ENCODE measurements at places on chromosomes 1 and 21. TPM values are rescaled to one million over a fixed set of nuclear protein-coding genes. Genes with fewer than 3 reads are reported as not detected.

FCAMR gene
- 0.08 TPM for total RNA-seq

CCSAP gene
- total RNA-seq, result 7.8 TPM

OR2AJ1 gene
- not detected for total RNA-seq

VWA5B1 gene
- total RNA-seq, result not detected

IL20 gene
- not detected for total RNA-seq

FAM3B gene
- total RNA-seq, result not detected

JAM2 gene
- total RNA-seq, result not detected

TMEM63A gene
- total RNA-seq, result 7.5 TPM

ZFP69B gene
- 1.5 TPM for total RNA-seq

FAM72B gene
- total RNA-seq, result 6.1 TPM

DIRAS3 gene
- total RNA-seq, result 1.2 TPM

ADGRL2 gene
- total RNA-seq, result 15.3 TPM

TRIM46 gene
- 1.4 TPM for total RNA-seq

NMNAT2 gene
- total RNA-seq, result 0.60 TPM

ASPM gene
- total RNA-seq, result 30.2 TPM

OPTC gene
- total RNA-seq, result not detected

FMO2 gene
- total RNA-seq, result not detected

DMRTA2 gene
- 0.15 TPM for total RNA-seq

LEPR gene
- total RNA-seq, result 3.0 TPM

TDRD5 gene
- total RNA-seq, result 0.02 TPM

SYT6 gene
- total RNA-seq, result 0.54 TPM

FAAH gene
- 0.79 TPM for total RNA-seq

COA6 gene
- 99.2 TPM for total RNA-seq

SPRTN gene
- 11.7 TPM for total RNA-seq

KRTAP19-3 gene
- not detected for total RNA-seq

AMY1B gene
- total RNA-seq, result not detected

SELENOF gene
- total RNA-seq, result 170 TPM

MROH7 gene
- not detected for total RNA-seq

RHBG gene
- not detected for total RNA-seq

PTGFRN gene
- total RNA-seq, result 18.4 TPM

CD84 gene
- total RNA-seq, result not detected

KCNK1 gene
- 13.2 TPM for total RNA-seq

IQCC gene
- 1.8 TPM for total RNA-seq

NFYC gene
- total RNA-seq, result 42.5 TPM

LIPI gene
- total RNA-seq, result not detected

CFHR1 gene
- total RNA-seq, result 0.39 TPM

SKI gene
- total RNA-seq, result 23.1 TPM

ADAMTSL4 gene
- total RNA-seq, result 3.4 TPM

LCE1E gene
- total RNA-seq, result 0.08 TPM

SLC45A3 gene
- 5.5 TPM for total RNA-seq

GNG12 gene
- 74.7 TPM for total RNA-seq

SAMD11 gene
- total RNA-seq, result 28.0 TPM

PTPRU gene
- total RNA-seq, result 6.2 TPM

TENT5C gene
- 0.09 TPM for total RNA-seq

MRPL9 gene
- total RNA-seq, result 87.0 TPM

STUM gene
- not detected for total RNA-seq

OLFML2B gene
- total RNA-seq, result 0.40 TPM

C2CD4D gene
- not detected for total RNA-seq

MACF1 gene
- 56.9 TPM for total RNA-seq

SRGAP2 gene
- 26.3 TPM for total RNA-seq

B3GALT5 gene
- 0.32 TPM for total RNA-seq

KCNQ4 gene
- total RNA-seq, result 0.22 TPM

CFAP74 gene
- not detected for total RNA-seq

KRTAP27-1 gene
- not detected for total RNA-seq

OVAAL gene
- not detected for total RNA-seq

GGPS1 gene
- total RNA-seq, result 25.4 TPM

KRTAP19-4 gene
- total RNA-seq, result not detected

MORC3 gene
- total RNA-seq, result 9.6 TPM

LCE2A gene
- not detected for total RNA-seq

PODN gene
- not detected for total RNA-seq
